ENCODE measurements at places on chromosomes 1 and 21.
A peak's percentile ranks its signal among the peaks of the same experiment; 100 is the strongest.

DNA sequence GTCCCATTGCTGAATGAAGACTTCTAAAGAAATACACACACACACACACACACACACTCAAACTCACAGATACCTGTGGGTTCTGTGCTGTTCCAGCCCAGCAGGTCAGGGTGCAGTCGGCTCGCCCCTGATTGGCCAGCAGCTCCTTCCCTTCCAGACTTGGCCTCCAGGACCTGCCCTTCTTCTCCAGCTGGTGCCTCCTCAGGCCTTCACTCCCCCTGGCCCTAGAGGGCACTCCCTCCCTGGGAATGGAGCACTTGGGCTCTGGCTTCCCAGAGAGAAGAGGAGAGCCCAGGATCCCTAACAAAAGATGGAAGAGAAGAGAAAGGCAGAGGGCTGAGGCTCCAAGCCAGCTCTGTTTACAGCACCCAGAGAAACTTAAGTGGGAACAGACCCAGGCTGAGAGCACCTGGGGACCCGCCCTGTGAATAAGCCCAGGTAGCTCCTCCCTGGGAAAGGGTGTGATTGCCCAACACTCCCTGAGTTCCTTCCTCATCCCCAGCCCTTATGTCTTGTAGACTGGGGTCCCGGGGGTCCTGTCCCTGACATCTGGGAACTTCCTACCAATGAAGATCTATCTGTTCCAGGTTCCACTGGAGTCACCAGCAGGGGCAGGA is at the start of gene PGLYRP3:
Gene PGLYRP3 (minus strand): TSS at position 383 of the 617 bp plus-strand sequence. CDS start 2,287 bp downstream, outside the sequence.
- DNase-seq, result no peak

DNA sequence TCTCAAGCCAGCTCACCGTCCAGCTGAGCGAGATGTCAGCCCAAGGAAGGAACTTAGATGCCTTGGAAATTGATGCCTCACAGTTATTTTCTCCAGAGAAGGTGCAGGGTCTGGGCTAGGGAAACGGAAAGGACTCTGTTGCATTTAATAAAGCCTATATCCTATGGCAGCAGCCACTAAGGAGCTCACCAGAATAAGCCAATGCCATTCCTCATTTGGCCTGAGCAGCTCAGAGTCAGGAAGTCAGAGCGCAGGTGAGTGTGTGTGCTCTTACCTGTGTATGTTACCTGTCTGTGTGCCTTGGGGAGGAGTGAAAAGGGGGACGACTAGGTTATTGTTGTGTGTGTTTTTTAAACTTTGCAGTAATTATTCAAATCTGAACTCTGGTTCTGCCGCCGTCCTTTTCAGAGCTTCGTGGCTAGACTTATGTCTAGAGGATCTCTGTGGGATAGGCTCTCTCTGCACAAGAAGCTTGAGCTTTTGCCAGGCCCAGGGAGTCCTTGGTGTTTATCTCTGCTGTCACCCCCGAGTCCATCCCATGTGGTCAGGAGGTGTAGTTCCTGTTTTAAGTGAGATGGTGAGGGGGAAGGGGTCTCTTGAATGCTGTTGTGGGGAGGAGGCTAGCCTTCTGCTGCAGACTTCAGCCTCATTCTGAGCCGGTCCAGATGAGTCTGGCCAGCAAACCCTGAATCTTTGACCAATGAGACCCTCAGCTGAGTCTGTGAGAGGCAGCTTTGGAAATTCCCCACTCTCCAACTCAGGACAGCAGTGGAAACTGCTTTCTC is 2.4 kb downstream of the TMCC2 start:
- DNase-seq, result no peak

GRCh38 chr1:62299426-62300200 is 19.6 kb downstream of the KANK4 start:
- DNase-seq, result no peak

- no peak for DNase-seq
Observed at GRCh38 chr1:246320286-246320685, 186.8 kb downstream of the SMYD3 start.

- DNase-seq, result no peak
Observed at GRCh38 chr1:241590719-241591118, 49.5 kb downstream of the CHML start.

GRCh38 chr1:150560011-150560438 is 10.8 kb downstream of the ADAMTSL4 start:
- peak; percentile 72 for DNase-seq

Data from stimulated activated CD4-positive, alpha-beta T cell treated with anti-CD3 and anti-CD28 coated beads, Interleukin-4, amount 100 ng/mL, for 1 hour (primary cell).